Lower lobe of right lung (tissue), 2 donors: ENCODE measurements at places on chromosomes 16 and 17. TPM values are rescaled to one million over a fixed set of nuclear protein-coding genes. Genes with fewer than 3 reads are reported as not detected.

DNA sequence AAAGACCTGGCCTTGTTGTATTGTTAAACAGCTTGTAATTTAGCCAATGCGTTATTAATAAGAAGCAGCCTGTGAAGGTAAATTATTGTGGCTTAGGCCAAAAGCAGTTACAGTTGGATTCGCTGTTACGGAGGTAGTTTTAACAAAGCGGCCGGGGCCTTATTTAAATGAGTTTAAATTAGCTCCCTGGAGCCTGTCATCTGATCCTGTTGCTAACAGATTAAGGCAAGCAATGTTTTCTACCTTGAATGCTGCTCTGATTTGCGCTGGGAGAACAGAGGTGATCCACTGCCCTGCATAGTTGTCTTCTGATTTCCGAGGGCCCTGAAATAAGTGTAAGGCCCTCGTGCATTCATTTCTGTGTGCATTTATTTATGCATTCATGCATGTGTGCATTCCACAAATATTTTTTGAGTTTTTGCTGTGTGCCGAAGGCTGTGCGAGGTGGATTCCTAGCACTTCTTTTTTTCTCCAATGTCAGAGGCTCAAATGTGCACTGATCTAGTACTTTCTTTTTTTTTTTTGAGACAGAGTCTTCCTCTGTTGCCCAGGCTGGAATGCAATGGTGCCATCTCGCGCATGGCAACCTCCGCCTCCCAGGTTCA lies 10.9 kb downstream of the SEC14L5 start:
- no peaks in the 10 kb centered on the region for H3K4me1 ChIP-seq
- H3K36me3 ChIP-seq, result no peaks in the 10 kb centered on the region
- H3K27ac ChIP-seq, result no peak overlapping the region

DNA sequence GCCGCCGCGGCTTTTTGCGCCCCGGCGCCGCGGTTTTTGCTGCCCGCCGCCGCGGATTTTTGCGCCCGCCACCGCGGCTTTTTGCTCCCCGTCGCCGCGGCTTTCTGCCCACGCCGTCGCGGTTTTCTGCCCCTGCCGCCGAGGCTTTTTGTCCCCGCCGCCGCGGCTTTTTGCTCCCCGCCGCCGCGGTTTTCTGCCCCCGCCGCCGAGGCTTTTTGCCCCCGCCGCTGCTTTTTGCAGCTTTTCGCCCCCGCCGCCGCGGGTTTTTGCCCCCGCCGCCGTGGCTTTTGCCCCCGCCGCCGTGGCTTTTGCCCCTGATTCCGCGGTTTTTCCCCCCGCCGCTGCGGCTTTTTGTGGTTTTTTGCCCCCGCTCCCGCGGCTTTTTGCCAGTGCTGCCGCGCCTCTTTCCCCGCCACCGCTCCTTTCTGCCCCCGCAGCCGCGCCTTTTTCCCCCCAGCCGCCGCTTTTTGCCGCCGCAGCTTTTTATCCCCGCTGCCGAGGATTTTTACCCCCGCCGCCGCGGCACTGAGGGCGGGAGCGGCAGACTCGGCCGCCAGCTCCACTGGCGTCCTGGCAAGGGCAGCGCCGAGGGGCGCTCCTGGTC lies 518.6 kb upstream of the WSB1 start:
- DNase-seq, result no peak
- H3K4me3 ChIP-seq, result no peak overlapping the region
- H3K27me3 ChIP-seq, result peaks cover 17% of the 10 kb centered on the region
- H3K27ac ChIP-seq, result no peak overlapping the region

GRCh38 chr17:77225265-77225664 lies 84.5 kb downstream of the SEC14L1 start:
- no peak overlapping the region for H3K4me3 ChIP-seq
- peaks cover 9% of the 10 kb centered on the region for H3K4me1 ChIP-seq
- no peaks in the 10 kb centered on the region for H3K36me3 ChIP-seq
- DNase-seq, result no peak
- no peaks in the 10 kb centered on the region for H3K27me3 ChIP-seq

GRCh38 chr17:8159459-8160223 lies 3.1 kb downstream of the VAMP2 start:
- peak overlapping the region; percentile 9 for H3K27ac ChIP-seq
- no peak overlapping the region for H3K4me3 ChIP-seq
- H3K4me1 ChIP-seq, result peaks cover 70% of the 10 kb centered on the region
- peaks cover 26% of the 10 kb centered on the region for H3K36me3 ChIP-seq

DNA sequence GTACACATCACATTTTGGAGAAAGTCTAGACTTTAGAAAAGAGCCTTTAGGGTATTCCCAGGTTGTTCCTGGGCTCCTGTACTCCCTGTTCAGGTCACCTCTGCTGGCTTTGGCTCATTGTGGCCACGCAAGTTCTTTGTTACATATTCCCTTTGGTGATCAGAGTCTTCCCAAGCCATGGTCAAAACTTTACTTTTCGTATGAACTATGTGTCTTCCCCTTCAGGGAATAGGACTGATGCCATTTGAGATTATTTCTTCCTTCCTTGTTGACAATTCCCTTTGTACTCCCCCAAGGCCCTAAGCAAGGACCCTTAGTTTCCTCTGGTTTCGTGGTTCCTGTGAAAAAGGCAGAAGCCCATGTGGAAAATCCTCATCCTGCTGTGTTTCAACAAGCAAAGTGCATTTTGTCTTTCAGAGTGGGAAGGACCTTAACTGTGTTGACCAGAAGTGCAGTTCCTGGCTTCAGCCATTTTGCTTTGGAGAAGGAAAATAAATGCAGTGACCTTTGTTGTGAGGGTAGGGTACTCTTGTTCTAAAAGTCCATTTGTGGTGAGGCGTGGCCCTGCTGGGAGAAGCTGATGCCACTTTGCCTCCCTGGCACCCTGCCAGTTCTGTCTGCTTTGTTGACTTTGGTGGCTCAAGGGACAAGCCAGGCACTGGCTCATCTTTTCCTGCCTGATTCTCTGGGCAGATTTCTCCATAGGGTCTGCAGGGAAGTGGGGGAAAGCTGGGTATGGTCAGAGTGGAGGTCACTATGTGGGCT lies 55.1 kb downstream of the ZNRF1 start:
- peak overlapping the region; percentile 22 for H3K27ac ChIP-seq
- H3K27me3 ChIP-seq, result no peaks in the 10 kb centered on the region
- peak; percentile 53 for DNase-seq
- H3K36me3 ChIP-seq, result no peaks in the 10 kb centered on the region
- H3K4me1 ChIP-seq, result peaks cover 20% of the 10 kb centered on the region

DNA sequence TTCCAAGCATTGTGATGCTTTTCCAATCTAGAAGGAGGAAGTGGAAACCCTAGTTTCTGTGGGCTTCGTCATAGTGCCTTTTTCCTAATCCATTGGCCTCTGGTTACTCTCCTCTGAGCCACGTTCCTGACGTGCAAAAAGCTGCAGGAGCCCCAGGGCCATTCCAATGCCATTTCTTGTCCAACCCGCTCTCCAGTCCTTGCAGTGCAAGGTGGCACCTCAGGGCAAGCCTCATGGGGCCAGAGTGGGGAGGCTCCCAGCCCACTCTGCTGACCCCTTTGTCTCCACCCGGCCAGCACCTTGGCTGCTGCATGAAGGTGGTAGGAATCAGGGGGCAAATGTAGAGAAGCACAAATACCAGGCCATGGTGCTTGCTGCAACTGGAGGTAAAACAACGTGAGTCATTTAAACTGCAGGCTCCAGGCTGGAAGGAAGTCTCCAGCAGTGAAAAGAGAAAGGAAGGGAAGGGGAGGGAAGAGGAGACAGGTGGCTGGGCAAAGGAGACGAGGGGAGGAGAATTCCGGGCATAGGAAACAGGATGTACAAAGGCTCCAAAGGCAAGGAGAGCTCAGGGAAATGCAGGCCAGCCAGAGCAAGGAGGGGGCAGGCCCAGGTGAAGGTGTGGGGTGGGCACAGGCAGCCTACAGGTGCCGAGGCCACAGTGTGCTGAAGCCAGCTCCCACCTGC lies 168.2 kb upstream of the TNRC6C start:
- peaks cover 22% of the 10 kb centered on the region for H3K27me3 ChIP-seq
- H3K4me3 ChIP-seq, result no peak overlapping the region
- no peak for DNase-seq
- no peaks in the 10 kb centered on the region for H3K36me3 ChIP-seq
- no peaks in the 10 kb centered on the region for H3K4me1 ChIP-seq
- no peak overlapping the region for H3K27ac ChIP-seq

DNA sequence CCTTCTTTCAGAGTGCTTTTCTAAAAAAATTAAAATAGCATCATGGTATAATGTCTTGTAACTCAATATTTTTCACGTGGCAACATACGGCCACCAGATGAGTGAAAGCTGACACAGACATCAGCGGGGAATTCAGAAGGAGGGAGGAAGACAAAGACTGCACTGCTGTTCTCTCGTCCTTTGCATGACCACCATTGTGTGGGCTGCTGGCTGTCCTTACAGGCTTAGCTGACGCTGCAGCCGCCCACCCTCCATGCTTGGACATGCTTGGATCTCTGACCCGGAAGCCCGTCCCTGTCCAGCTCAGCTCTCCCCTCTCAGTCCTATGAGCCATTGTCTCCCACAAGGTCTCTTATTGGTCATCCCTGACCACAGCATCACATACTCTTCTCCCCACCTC lies 11.4 kb upstream of the MLYCD start:
- H3K4me3 ChIP-seq, result no peak overlapping the region
- no peaks in the 10 kb centered on the region for H3K36me3 ChIP-seq
- no peaks in the 10 kb centered on the region for H3K27me3 ChIP-seq
- H3K27ac ChIP-seq, result no peak overlapping the region
- DNase-seq, result no peak

GRCh38 chr16:87435372-87436224 lies 43.5 kb downstream of the MAP1LC3B start:
- H3K27ac ChIP-seq, result peak overlapping the region; percentile 75
- peaks cover 24% of the 10 kb centered on the region for H3K36me3 ChIP-seq
- no peak for DNase-seq
- peak overlapping the region; percentile 7 for H3K4me3 ChIP-seq
- peaks cover 26% of the 10 kb centered on the region for H3K4me1 ChIP-seq

Gene IL34
- 2.6 TPM for total RNA-seq

Gene TMC7
- total RNA-seq, result 3.3 TPM

Gene ZNF652
- 49.0 TPM for total RNA-seq
